Jurkat, Clone E6-1 (cell line): ENCODE measurements at places on chromosomes 2 and 18.

DNA sequence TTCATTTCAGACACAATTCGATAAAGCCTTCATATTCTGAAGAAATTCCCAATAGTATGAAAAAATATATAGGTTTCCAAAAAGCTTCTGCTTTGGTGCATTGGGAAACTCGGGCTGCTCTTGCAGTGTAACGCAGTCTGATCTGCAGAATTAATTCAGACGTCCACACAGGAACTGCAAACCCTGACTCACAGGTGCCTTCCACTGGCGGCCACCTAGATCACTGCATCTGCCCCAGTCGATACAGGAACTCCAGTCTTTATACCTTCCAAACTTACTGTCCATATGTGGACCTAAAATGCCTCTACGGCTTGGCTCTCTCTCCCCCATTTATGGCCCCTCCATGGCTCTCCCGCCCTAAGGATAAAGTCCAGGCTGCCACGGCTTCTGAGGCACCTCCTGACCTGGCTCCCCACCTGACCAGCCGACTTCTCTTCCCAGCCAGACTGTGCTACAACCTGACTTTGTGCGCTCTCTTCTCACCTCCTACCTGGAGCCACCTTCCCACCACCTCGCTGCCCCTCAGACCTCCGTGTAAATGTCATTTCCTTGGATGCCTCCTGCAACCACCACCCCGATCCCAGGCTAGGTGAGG lies 39.7 kb downstream of the L3MBTL4 start:
- no peak for DNase-seq

DNA sequence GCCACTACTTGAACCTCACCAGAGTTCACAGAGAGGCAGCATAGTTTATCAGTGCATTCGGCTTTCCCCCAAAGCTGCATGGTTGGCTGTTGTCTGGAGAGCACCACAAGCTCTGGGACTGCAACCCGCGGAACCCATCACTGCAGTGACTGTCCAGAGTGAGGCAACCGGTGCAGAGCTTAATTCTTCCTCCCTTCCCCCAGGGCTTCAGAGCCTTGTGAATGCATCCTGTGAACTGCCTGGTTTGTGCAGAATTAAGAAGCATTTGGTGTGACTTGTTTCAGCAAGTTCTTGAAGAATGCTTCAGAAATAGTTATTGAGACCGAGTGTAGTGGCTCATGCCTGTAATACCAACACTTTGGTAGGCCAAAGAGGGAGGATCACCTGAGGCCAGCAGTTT lies 99.2 kb upstream of the FOSL2 start:
- DNase-seq: no peak

GRCh38 chr2:172742931-172743540 lies 7.4 kb downstream of the RAPGEF4 start:
- no peak for DNase-seq

DNA sequence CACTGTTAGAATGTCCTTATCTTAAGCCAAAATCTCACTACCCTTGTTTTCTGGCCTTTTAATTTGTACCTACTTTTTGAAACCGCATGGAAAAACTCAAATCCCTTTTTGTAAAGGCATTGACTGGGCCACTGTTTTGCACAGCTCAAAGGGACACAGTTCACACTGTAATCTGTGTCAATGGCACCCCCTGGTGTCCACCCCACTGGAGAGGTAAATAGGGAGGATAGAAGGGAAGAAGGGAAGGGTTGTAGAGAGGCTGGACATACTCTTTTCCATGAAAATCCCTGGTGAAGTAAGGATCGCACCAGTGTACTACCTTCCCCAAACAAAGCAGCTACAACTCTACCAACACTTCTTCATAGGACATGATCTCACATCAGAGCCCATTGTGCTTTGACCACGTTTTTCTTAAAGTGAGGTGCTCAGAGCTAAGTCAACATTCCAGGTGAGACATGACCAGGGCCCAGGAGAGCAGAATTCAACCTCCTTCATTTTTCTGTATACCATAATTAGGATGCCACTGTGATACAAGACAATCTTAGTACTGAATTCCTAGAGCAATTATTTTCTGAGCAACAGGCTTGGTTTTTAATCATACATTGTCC lies 92.4 kb upstream of the RMDN2 start:
- DNase-seq: peak; percentile 21

DNA sequence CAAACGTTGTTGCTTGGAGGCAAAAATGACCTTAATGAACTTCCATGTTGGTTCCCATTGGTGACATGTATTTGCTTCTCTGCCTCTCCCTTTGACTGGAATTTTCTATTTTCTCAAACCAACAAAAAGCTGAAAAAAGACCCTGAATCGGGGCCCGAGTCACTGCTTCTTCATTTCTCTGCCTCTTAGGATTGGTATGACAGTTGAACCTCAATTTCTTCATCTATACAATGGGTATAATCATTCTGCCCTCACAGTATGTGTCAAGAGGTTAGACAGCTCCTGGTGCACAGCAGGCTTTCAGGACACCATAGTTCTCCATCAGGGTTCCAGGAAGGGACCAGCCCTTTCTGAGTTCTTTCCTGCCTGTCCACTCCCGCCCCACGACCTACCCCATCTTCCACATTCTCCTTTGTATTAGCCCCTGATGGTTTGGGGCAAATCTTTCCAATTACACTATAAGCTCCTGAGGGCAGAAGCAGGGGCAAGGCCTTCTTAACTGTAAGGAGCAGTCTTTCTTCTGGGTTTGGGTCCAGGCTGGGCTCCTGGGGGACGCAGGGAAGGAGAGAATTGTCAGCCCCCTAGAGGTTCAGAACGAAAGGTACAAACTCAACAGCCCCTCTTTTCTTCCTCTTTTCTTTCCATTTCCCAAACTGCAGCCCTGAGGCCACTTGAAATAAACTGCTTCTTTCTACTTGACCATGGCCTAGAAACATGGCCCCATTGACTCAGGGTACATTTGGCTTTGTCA lies 6.3 kb upstream of the PKDCC start:
- no peak for DNase-seq

DNA sequence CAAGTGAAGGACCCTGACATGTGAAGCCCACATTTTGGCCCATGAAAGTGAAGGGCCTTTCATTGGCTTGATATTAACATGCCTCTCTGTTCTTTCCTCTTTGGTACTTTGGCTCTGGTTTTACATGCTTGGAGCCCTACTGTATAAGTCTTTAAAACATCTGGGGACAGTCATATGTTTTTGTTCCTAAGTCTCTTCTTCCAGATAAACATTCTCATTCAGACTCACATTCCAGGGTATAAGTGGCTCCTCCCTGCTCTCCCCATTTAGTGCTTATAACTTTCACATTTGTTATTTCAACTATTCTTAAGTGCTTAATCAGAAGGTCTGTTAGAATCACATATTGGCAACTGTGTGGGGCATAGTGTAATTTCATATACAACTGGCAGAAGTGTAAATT lies 1932.2 kb upstream of the CELF4 start:
- DNase-seq: no peak

GRCh38 chr2:148969659-148970061 lies 68.8 kb upstream of the LYPD6B start:
- DNase-seq: no peak

DNA sequence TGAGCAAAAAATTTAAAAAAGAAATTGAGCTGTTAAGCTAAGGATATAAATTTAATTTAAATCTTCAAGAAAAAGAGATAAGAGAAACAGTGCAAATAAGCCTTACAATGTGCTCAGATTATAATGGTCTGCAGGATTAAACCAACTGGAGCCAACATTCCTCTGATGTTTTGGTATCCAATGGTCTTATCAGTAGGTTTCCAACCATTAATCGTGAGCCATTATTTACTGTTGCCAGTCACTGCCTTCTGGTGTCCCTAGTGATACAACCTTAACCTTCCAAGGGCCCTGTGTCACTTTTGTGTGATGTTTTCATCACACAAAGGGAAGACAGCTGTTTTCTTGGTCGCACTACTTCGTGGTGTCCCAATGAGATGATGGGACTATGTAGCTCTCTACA lies 134.5 kb upstream of the CTAGE1 start:
- DNase-seq: no peak

DNA sequence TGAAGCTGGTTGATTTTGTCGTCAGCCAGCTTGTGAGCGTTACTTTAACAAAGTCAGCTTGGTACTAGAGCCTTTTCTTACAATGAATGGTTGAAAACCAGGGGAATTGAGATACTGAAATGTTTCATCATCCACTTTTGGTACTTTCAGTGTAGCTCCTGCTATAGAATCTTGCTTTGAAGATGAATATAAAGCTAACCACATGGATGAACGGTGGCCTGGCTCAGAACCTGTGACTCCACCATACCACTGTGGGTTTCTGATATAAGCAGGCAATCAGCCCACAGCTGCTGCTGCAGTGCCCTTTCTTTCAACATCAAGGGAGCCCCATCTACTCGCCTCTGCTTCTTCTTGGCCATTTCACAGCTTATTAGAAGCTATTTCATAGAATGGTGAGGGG lies 53.2 kb upstream of the GPR45 start:
- DNase-seq: peak; percentile 74

DNA sequence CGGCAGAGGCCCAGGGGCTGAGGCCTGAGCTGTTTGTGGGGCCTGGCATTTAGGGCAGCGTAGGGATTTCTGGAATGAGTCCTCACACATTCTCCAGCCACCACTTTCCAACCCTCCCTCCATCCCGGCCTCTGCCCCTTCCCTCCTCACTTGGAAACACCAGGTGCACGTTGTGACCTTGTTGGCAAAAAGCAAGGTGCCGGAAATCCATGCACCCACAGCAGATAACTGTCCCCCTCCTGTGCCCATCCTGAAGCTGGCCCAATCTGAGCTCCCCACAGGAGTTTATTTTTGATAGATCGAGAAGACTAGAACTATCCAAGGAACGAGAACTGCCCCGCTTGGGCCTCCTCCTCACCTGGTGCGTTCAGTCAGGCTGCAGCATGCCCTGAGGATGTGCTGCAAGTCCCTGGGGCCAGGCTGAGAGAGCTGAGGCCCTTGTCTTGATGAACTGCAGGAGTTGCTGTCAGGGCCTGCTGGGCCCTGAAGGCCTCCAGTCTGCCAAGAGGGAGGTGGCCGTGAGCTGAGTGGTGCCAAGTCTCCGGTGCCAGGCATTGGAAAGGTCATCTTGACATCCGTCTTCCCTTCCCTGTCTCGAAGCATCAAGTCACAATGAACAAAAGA lies 55.8 kb downstream of the CTIF start:
- no peak for DNase-seq

- DNase-seq: peak; percentile 28
These were observed 80.7 kb downstream of the PTPN2 start for GRCh38 chr18:12803069-12803936.

DNA sequence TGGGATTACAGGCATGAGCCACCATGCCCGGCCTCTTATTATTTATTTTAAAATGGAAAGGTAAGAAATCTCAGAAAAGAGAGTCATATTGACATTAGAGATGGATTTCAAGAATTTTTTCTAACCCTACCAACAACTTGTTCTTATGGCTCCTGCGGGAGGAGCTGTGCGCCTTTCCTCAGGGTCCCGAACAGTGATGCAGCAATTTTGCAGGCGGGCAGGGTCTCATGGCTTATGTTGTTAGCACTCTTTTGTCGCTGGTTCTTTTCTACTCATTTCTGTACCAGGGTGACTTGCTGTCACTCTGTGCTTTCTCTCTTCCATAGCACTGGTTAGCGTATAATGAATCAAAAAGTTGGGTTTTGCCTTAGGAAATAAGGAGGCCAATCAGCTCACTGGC lies 148.8 kb upstream of the DLGAP1 start:
- DNase-seq: no peak

- DNase-seq: no peak
These were observed 264.9 kb downstream of the ALPK2 start for GRCh38 chr18:58363767-58364540.

- no peak for DNase-seq
These were observed 34.9 kb upstream of the NEDD4L start for GRCh38 chr18:58009166-58009565.

DNA sequence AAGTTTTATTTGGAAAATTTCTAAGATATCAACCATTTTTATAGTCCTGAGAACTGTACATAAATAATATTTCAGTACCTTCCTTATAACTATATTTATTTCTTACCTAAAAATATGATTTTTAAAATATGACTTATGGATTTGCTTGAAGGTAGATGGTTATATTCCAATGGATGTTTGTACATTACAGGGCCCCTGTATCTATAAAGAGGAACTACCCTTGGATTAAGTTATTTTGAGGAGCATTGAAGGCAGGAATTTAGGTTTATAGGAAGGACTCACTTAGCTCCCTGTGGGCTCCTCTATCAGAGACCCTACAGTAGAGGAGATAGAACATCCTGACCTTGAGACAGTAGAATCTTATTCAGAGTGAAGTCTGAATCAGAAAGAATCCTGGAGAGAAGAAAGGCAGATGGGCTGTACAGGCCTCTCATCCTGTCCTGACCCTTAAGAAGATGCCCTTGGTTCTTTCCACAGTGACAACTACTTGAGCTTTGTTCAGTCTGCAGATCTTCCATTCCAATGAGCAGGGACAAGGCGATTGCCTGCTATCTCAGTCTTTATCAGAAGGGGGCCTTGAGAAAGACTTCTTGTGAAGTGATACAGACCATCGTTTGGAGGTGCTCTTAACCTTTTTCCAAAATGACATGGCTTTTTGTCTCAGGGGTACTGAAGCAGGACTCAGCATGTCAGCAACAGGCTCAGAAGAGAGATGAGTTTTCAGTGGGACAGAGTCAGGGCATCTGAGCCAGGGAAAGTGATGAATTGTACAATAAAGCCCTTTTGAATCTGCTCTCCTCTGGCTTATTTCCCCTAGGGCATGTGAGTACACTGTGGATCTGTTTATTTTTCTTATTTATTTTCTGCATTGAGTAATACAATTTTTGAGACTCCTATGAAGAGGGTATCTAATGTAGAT lies 20.9 kb downstream of the OXER1 start:
- DNase-seq: no peak

DNA sequence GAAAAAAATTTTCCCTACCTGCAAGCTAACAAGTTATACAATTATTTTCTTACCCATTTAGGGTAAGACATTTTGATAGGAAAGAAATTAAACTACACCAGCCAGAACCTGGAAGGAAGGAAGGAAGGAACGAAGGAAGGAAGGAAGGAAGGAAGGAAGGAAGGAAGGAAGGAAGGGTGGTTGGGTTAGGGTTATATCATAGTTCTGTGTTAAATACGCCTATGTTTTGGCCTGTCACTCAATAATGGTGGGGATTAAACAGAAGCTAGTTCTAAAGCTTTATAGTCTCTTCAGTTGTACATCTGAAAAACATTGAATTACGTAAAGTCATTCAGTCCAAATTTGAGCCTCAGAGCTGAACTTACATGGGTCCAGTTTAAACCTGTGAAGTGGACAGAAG lies 74.9 kb upstream of the DNMT3A start:
- DNase-seq: no peak
